CD8-positive, alpha-beta memory T cell (primary cell): ENCODE measurements at places on chromosomes 1 and 21.

DNA sequence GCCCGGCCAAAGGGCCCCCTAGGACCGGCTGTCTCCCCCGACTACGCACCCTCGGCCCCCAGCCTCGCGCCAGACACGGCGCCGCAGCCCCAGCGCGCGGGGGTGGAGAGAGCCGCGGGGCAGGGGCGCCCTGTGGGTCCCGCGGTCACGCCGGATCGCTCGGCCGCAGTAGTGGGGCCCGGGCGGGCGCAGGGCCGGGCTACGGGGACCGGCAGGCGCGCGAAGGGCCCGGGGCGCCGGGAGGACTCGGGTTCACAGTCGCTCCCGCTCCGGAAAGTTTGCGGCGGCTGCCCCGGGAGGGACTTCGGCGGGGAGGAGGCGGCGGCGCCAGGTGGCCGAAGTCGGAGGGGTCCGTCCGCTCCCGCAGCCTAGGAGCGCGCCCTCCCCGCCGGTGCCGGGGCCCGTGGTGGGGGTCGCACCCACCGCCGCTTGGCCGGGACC lies 7.1 kb upstream of the ZNF669 start:
- no peak for DNase-seq

GRCh38 chr1:71393301-71393700 lies 312.5 kb upstream of the ZRANB2 start:
- no peak for DNase-seq

DNA sequence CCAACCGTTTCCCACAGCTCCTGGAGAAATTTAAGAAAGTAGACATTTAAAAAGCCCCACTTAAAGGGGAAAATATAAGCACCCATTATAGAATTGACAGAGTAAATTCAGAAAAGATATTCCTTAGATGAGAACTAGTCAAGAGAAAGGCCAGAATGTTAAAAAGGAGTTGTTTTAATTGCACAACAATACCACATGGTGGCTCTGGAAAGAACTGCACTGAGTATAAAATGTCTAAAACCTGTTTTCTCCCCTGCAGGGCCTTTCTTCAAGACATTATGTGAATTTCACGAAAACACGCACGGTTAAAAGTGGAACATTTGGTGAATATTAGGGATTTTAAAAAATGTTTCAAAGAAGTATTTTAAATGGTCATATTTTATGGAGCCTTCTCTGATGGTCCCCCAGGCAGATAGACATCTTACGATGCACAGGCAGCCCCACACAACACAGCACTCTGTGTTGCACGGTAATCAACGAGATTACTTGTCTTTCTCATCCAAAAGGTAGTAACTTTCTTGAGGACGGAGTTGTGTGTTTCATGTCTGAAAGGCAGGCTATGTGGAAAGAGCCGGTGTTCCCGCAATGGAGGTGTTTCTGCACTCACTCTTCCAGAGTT lies 101.9 kb downstream of the PRRX1 start:
- no peak for DNase-seq

- no peak for DNase-seq
Observed at GRCh38 chr1:93694819-93695218, 13.2 kb upstream of the BCAR3 start.

DNA sequence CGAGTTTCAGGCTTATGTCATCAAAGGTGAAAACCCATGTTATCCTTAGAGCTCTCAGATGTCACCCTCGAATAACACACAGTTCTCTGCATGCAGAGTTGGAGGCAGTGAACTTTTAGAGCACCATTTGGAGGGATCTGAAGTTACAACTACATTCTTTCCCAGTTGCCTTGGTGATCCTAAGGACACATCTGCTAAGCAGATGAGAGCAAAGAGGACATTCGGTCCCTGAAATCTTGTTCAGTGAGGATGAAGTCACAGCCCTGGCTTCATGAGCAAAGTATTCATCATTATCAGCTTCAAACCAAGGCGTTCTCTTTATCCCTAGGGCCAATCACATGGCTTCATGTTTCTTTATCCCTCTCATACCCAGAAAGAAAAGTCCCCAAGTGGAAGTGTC lies 23.1 kb upstream of the MCOLN2 start:
- no peak for DNase-seq

- no peak for DNase-seq
Observed at GRCh38 chr21:40250514-40251294, 383.5 kb downstream of the PCP4 start.

DNA sequence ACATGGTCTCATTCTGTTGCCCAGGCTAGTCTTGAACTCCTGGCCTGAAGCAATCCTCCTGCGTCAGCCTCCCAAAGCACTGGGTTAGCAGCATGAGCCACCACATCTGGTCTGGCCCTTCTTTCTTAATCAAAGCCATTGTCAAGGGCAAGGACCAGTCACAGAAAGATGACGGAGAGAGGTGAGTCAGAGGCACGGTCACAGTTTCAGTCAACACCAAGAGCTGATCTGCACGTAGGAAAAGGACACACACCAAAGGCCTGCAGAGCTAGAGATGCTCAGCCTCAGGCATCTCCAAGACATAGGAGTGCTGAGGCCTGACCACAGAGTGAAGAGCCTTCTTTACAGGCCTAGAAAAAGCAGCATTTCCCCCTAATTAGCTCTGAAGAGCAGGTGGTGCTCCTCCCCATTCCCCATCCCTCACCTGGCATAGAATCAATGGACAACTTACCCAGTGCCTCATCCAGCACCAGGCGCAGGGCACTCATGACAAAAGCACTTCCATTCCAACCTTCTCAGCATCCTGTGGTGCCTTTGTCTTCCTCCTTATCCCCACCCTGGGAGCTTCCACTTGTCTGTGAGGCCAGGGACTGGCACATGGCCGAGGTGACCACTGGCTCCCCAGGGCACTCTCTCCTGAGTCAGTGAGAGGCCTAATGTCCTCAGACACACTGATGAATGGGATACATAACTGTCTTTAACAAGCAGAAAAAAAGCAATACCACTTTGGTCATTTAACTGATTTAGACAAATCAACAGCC lies 139.8 kb downstream of the AJAP1 start:
- DNase-seq, result no peak

DNA sequence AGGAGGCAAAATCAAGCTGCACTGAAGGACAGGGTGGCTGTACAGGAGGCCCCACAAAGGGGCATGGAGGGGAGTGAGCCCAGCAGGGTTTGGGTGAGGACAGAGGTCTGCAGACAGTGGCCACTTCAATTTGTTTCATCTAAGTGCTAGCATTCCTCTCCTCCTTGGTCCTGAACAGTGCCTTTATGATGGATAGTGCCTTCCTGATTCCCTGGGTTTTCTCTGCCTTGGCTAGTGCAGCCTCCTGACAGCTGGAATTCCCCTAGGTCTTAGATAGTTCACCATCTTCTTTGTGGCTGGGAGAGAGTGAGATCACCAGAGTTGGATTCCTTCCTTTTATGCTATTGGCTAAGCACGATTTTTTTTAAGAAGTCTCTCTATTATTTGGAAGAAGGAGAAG lies 3.8 kb upstream of the HPCAL4 start:
- DNase-seq, result no peak

GRCh38 chr1:19013826-19014548 lies 57.5 kb upstream of the IFFO2 start:
- no peak for DNase-seq

GRCh38 chr1:31549809-31550620 lies 26.3 kb upstream of the TINAGL1 start:
- no peak for DNase-seq

- no peak for DNase-seq
Observed at GRCh38 chr1:32759521-32759981, 57.0 kb upstream of the SYNC start.

DNA sequence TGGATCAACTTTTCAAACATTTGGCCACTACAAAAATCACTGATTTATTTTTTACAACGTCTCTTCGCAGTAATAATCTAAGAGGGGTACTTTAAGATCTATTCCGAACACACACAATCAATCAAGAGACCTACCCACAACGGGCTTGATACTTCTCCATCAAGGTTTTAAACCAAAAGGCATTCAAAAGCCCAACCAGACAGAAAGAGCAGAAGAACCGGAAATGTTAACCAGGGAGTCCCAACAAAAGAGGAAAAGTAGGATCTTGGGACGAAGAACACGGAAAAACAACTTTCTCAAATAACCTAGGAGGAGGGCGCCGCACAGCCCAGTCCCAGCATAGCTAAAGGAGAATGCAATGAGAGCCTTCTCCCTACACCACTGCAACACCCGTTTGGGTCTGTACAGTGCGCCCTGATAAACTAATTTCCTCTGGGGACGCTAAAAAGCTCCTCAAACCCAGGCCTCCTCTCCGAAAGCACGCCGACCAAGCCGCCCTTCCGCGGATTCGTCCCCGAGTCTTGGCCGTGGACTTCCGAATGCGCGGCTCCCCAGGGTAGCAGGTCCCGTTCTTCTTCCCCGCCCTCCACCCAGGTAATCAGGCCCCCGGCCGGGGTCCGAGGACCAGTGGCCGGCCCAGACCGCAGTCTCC lies 623 bp downstream of the RPL22 start:
- DNase-seq, result no peak
